ENCODE measurements at places on chromosomes 4 and X.

DNA sequence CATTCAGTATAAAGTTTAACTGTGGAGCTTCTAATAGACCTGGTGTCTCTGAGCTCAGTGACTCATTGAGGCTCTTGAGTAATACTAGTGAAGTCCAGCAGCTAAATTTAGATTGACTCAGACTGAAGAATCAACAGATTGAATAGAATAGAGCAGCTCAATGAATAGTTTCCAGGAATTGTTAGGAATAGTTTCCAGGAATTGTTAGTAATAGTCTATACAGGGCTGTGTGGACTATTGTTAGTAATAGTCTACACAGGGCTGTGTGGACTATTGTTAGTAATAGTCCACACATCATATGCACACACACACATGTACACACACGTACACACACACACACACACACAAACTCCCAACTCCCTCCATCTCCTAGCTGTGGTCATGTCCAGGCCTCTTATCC is 3.0 kb downstream of the GIMD1 start:
- DNase-seq, result no peak

DNA sequence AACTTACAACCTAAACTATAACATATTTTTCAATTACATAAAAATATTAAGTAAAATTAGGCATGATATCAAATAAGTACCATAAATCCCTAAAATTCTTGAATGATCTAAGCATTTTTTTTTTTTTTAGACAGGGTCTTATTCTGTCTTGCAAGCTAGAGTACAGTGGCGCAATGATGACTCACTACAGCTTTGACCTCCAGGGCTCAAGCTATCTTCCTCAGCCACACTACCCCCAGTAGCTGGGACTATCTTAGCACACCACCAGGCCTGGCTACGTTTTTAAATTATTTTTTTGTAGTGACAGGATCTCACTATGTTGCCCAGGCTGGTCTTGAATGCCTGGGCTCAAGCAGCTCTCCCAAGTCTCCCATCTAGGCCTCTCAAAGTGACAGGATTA is 1042.3 kb downstream of the FSTL5 start:
- no peak for DNase-seq

DNA sequence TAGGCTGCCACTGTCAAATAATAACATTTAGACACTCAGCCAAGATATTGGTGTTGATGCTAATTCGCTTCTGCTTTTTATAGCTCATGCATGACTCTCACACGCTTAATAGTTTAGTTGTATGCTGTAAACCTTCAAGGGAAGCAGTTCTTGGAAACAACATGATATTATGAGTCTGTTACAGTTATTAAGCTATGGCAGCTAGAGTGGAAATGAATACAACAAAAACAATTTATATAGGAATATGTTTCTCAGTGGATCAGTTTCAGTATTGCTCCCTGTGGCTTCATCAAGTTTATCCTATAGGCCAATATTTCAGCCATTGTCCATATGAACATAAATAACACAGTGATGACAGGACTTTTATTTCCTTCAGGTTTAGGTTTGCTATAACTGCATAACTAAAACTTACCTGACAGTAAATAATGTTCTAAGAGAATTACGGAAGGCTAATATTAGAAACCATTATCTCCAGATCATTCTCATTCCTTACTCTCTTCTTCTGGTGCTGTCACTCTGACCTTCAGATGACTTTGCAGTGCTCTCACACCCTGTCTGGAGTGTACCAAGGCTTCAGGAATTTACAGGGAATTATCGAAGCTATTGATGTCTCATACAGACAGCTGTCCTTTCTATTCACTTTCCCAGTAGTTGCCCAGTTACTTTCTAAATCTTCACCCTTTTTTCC is 555.0 kb downstream of the ANKRD50 start:
- DNase-seq, result no peak

DNA sequence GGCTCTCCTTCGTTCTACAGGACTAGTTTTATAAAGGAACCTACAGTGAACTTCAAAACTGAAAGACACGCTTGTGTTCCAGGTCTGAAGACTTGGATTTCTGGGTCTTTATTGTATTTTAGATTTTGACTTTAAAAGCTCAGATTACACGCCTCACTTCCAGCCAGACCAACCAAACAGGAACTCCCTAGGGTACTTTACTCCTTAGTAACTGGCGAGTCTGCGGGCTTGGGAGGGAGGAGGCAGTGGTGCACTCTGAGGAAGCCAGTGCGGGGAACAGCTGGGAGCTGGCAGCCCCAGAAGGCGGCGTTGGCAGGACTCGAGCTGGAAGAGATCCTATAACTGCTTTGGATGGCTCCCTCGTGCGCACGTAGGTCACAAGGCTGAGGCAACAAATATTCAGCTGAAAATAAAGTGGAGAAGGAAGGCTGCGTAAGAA is 391 bp upstream of the PHKA1 start:
- DNase-seq, result no peak

- DNase-seq, result peak; percentile 17
These were observed 42.2 kb downstream of the CRLF2 start for GRCh38 chrX:1170243-1170642.

DNA sequence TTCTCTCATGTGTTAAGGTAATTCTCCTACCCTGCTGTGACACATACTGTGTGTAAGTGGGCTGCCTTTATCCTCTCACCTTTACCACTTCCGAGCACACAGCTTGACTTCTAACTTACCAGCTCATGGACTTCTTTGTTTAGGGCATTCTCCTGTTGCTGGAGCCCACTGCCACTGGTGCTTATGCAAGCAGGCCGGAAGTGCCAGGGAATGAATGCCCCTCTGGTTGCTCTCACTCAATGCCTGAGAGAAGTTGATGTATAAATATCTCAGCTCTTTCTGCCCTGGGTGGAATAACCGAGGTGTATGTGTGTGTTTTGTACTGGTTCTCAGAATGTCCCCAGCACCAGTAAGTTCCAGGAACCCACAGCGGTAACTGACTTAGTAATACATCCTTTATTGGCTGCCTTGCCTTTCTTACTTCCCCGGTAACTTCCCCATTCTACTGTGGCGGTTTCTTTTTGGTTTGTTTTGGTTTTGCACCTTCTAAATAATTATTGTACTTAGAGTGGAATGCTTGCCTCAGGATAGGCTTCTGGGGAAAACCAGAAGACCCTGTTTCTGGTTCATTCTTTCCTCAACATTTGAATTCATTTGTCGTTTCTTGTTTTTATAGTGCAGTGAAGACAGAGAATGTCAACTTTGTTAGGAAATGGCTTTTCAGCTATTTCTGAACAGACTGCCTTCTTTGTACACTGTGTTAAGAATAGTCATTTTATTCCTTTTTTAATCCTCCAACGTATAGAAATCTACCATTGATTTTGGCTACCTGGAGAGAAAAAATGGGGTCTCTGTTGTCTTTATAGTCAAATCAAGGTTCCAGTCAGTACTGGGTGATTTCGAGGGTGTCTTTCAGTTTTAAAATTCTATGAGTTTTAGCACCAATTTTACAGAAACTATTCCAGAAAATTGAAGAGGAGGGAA is 45.4 kb downstream of the CXorf58 start:
- DNase-seq, result peak; percentile 18

- DNase-seq, result no peak
These were observed 930.9 kb downstream of the DMD start for GRCh38 chrX:32280489-32280888.

GRCh38 chr4:134219043-134219442 is 17.5 kb upstream of the PABPC4L start:
- no peak for DNase-seq

DNA sequence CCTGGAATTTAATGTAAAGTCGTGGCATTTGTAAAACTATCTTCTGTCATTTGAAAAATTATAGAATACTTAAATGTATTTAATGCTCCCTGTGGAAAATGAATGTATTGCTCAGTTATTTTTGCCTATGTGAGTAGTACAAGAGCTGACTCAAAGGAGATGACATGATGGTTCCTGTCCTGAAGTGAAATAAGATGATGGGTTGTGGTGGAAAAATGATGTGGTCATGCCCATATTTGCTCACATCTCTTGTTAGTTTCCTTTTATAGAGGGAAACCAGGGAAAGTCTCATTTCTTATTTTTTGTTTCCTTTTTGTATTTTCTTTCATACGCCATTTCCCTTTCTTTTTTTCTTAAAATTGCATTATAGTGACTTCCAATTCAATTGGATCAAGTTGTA is 23.7 kb downstream of the PLS3 start:
- no peak for DNase-seq

- DNase-seq, result no peak
These were observed 21.6 kb upstream of the RXFP1 start for GRCh38 chr4:158500054-158500453.

- no peak for DNase-seq
These were observed 860.8 kb upstream of the DIAPH2 start for GRCh38 chrX:95823796-95824195.

DNA sequence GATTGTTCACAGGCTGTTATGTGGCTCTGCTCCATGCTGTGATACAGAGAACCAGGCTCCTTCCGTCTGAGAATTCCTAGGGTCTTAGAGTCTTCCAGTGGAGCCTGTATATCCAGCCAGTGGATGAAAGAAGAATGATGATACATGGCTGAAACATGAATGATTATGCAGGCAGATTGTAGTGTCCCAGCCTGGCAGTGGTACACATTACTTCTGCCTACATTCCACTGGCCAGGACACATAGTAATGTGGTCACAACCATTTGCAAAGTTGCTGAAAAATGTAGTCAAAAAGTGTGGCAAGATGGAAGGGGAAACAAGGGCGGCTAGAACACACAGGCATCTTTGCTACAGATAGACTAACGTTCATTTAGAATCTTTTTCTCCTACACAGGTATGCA is 4.5 kb upstream of the GBA3 start:
- DNase-seq, result no peak

GRCh38 chr4:173752610-173753230 is 222.7 kb upstream of the HAND2 start:
- DNase-seq, result peak; percentile 19

DNA sequence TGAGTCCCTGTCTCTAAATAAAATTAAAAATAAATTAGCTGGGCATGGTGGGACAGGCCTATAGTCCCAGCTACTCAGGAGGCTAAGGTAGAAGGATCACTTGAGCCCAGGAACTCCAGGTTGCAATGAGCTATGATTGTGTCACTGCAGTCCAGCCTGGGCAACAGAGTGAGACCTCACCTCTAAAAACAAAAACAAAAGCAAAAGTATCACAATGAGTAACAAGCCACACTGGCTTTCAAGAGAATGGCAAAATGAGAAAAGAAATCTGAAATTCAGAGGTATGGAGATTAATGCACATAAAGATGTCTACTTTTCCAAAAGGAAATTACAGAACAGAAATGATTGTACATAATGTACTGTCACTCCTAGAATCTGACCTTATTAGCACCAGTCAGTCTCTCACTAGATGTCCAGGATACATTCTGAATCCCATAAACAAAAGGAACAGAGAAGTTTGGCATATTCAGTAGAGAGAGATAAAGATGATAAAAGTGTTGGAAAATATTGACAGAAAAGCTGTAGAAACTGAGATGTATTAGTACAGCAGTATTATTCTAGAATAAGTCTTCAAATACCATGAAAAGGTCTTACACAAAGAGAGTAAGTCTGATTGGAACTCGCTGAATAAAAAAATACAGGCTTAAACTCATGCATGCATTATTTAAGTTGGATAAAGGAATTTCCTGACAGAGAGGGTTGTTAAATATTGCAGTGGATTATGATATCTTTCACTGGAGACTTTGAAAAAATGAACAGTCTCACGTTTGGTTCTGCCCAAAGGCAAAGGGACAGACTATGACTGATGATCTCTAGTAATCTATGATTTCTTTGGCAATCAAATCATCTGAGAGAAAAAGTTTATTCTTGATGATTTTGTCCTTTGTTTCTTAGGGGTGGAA is 102.5 kb downstream of the SH3RF1 start:
- no peak for DNase-seq

DNA sequence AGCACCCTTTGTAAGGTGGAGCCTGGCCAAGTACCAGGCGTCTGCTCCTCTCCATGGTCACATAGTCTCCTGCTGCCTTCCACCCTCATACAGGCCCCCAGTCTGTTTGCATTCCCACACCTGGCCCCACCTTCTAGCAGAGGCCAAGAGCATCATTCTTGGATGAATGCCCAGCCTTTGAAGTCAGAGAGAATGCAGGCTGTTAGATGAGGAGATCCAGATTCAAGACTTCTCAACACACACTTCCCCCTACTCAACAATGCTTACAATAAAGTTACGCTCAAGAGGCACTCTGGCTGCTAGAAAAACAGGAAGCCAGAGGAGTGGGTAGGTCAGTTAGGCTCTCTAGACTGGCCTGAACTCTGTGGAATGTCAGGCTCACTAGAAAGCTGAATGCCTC is 43.3 kb downstream of the SHROOM4 start:
- DNase-seq, result no peak

Data from stimulated activated CD4-positive, alpha-beta T cell treated with anti-CD3 and anti-CD28 coated beads, Interleukin-2, amount 100 ng/mL, for 24 hours (primary cell).